ENCODE measurements at places on chromosomes 16 and 17.
A peak's percentile ranks its signal among the peaks of the same experiment; 100 is the strongest.

GRCh38 chr16:86601356-86601755 lies 23.0 kb downstream of the FOXL1 start:
- DNase-seq: no peak

DNA sequence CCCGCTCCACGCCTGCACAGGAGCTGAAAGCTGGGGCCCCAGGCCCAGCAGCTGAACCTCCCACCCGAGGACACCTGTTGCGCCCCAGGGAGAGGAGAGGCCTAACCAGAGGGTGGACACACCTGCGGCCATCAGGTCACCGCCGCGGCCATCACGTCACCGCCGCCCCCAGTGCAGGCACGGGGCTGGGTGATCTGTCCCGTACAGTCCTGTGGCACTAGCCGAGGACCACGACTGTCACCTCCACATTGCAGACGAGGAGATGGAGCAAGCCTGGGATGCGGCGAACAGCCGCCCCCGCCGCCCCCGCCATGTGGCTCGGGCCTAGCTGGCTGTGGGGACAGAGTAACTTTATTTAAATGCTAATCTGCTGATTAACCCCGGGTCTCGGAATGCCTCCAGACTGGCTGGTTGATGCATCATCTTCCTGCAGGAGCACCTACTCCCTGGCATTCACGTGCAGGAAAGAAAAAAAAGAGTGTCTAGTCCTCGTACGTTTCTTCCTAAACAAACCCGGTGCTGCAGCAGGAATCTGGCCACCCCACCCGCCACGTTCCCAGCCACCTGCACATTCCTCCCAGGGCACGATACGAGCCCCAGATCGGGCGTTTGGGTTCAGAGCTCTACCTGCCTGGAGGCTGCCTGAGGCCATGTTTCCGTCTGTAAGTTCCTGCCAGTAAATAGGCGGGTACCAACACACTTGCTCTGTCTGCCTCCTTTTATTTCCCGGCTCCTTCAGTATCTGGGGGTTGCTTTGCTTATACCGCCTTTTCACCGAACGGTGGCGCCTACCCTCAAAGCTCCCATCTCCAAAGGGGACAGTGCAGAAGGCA lies 29.9 kb downstream of the PIEZO1 start:
- no peak for DNase-seq

- DNase-seq: no peak
Observed at GRCh38 chr16:14121142-14121541, 50.0 kb downstream of the MRTFB start.

GRCh38 chr17:78252111-78252634 lies 20.7 kb downstream of the TMEM235 start:
- DNase-seq: peak; percentile 36

- DNase-seq: peak; percentile 95
Observed at GRCh38 chr17:29613352-29613837, 9.3 kb downstream of the CORO6 start.
